CD4-positive, alpha-beta memory T cell (primary cell): ENCODE measurements at places on chromosomes 3 and 15.

DNA sequence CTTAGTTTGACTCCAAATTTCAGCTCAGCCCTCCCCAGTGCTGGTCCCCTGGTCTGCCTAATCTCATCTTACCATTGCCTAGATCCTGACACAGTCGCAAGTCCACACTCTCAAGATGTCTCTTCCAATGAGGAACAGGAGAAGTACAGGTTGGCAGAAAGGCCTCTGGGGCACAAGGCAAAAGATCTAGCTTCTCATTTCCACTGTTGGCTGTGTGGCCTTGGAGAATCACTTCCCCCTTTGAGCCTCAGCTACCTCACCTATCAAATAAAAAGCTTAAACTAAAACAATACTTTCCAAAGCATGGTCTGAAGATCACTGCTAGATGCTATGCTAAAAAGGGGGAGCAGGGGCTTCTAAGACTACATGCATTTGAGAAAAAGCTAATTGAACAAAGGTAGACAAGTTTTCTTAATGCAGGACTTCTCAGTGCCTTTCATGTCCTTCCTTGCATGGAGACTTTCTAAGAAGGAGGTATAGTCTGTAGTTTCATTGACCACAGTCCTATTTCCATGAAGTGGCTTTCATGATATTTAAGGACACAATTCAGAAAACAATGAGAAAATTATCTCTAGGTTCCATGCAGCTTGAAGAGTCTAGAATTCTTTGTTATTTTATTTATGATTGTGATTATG is 118.0 kb upstream of the RAD18 start:
- no peak for DNase-seq

DNA sequence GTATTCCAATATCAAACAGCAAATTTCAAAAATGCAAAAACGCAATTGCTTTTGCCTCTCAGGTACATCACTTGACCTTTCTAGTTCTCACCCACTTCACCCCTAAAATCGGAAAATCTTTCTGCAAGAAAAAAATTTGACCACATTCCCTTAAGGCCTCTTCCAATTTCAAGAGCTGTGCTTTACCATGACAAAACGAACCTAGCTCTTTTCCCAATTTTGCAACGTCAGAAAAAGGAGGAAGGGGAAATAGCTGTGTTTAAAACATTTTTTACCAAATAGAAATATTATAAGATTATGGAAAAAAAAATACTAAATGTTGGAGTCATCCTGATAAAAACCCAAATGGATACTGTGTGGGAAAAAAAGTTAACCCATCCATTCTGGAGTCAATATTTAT is 1.1 kb upstream of the NR2C2 start:
- DNase-seq: no peak

- DNase-seq: no peak
These were observed 45.1 kb downstream of the COLQ start for GRCh38 chr3:15476378-15476777.

- DNase-seq: no peak
These were observed 169.2 kb downstream of the NFKBIZ start for GRCh38 chr3:102018551-102018950.

GRCh38 chr15:32030795-32031194 is 480 bp downstream of the CHRNA7 start:
- DNase-seq: no peak

GRCh38 chr3:98733053-98733811 is 29.9 kb upstream of the ST3GAL6 start:
- DNase-seq: no peak

- no peak for DNase-seq
These were observed 69.7 kb downstream of the MAGI1 start for GRCh38 chr3:65968996-65969395.

DNA sequence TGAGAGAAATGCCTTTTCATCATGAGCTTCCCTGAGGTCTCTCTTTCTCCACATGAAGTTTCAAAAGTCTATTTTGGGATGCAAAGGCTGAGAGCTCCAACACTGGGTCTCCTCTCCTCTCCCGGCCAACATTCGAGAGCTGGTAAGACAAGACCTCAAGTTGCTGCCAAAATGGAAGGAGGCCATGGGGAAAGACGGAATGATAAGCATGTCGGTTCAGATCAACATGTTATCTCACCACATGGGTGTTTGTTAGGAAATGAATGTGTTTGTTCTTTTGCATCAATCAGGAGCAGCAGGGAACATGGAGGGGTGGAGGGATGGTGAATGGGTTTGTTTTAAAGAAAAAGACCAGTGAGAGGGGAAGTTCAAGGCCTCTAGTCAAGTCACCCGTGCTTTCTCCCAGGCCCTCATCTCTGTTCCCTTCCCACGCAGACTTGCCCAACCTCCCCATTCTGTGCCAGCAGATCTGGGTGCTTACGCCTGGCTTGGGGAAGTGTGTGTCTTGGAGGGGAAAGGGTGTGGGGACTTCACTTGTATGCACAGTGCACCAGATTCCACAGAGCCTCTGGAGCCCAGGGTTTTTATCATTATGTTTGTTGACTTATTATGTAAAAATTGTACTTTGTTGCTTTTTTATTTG is 23.5 kb upstream of the ATP10A start:
- DNase-seq: no peak

- DNase-seq: no peak
These were observed 188.2 kb downstream of the ZBTB20 start for GRCh38 chr3:114958930-114959329.

- no peak for DNase-seq
These were observed 142.6 kb downstream of the ZBTB20 start for GRCh38 chr3:115004201-115005140.

DNA sequence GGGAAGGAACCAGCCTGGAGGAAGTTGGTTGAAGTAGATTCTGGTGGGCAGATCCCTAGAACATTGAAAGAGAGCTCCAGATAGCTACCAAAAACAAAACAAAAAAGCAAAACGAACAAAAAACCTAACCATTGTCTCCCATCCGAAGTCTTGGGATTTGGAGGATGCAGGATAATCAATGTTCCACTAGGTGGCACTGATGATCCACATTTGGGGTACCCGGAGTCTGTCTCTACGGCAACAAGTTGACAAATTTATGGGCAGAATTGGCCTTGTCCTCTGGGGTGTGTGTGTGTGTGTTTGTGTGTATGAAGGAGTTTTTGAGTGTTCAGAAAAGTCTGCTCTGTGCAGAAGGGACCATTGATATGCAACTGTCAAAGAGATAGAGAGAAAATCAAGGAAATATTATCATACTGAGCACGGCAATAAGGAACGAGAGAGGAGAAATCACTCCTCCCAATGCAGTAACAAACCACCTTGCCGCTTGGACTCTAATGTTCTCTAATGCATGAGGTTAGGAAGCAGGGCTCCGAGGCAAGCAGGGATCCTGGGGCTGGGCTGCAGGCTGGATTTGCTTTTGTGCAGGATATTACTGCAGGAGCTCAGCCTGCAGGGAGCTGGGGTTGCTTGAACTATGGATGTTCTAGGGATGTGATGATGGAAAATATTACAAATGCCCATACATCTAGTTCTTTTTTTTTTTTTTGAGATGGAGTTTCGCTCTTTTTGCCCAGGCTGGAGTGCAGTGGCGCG is 59.8 kb upstream of the KLHL25 start:
- DNase-seq: peak; percentile 65

DNA sequence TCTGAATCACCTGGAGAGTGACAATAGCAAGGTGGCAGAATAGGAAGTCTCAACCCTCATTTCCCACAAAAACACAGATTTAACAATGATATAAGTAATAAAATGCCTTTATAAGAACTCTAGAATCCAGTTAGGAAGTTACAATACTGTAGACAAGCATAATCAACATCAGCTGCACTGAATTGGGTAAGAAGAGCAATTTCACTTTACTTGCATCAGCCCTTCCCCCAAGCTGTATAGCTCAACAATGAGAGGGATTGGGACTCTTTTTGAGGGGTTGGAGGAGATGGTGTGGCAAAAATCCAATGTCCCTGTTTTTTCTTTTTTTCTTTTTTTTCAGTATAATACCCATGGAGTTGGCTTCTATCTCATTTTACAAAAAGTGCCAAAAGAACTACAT is 63.1 kb downstream of the SERP1 start:
- DNase-seq: no peak

DNA sequence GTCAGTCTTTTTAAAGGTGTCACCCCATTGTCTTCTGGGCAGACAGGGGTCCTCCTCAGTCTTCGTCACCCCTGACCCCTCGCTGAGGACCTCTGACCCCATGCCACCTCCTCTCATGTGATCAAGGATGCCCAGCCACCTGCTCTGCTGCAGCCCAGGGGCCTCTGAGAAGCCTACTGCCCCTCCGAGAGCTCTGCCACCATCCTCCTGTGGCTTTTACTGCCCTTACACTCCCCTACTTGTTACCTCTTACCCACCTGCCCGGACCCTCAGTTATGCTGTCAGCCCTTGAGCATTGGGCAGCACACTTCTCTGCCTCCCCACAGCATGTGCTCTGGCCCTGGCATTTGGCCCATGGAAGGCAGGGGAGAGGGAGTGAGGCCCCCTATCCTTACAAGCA is 123.2 kb downstream of the LRRK1 start:
- DNase-seq: no peak

DNA sequence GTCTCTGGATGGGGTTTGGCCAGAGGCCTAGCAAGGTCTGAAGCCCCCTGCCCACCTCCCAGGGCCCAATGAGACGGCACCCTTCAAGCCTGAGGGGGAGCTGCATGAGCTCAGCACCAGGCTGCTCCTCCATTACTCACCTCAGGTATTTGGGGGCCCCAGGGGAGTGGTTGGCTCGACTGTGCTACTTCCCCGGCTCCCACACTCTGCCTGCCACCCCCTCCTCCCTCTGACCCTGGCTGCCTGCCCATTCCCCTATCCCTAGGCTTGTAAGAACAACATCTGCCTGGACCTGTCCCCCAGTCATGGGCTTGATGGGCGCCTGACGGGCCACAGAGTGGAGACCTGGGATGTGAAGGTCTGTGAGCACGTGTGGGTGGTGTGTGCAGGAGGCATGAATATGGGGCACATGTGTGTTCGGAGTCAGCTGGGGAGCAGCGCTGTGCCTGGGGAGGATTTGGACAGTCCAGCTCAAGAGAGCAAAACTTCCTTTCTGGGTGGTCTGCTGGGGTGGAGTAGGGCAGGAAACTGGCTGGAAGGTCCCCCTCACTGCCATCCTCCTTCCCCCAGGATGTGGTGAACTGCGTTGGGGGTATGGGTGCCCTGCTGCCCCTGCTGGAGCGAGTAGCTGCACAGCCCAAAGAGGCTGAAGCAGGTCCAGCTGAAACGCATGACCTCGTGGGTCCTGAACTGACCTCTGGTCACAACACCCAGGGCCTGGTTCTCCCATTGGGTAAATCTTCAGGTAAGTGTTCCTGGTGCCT is 17.4 kb downstream of the NBEAL2 start:
- DNase-seq: no peak

GRCh38 chr3:79871656-79872055 is 103.9 kb upstream of the ROBO1 start:
- DNase-seq: no peak

DNA sequence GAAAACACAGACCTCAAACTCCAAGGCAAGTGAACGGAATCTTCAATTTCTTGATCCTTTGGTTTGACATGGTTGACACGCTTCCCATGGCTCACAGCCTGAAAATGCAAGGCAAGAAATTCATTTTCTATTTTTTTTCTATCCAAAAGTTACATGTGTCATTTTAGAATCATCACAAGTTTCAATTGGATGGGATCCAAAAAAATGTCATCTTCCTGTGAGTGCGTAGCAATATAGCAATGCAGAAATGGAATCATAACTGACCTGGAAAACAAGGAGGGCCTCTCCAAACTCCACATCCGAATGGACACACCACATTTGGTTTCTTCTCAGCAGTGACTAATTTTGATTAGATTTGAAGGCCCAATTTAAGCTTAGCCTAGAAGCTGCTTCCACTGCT is 175.8 kb upstream of the ATP11B start:
- no peak for DNase-seq

DNA sequence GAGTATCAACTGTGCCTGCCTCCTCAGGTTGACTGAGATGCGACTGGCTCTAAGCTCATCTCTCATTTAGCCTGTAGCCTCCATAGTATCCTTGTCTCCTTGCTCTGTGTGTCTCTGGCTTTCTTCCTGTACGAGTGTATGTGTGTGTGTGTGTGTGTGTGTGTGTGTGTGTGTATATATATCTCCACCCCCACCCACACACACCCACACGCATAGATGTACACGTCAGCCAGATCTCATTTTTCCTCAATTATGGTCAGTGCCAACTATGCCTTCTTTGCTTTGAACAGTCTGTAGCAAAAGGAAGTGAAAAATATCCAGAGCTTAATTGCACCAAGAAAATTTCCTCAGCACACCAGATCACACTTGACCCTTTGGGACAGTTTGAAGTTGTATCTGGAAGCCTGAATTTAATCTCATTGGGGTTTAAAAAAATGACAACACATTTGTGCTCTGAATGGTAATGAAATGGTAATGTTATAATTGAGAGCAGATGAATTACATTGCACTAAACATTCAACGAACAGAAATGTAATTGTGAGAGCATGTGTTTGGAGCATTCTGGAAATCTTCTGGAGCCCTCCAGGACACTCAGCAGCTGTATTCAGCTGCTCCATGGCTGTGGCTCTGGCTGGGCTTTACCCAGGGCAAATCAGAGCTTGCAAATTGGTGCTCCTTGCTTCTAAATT is 63.6 kb downstream of the RYR3 start:
- DNase-seq: no peak

DNA sequence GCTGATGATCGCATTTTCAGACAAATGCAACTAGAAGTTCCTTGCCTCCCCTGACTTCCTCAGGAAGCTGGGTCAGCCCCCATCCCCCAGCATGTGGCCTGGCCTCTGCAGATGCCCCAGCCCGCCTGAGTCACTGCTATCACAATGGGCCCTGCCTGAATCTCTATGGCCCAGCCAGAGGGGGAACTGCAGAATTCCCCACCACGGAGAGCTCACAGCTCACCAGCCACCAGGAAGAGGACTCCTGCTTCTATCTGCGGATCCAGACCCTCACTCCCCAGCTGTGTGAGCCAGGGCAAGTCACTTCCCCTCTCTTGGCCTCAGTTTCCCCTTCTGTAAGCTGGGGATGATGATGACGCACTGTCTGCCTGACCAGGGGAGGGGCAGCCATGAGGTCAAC is 6.9 kb downstream of the PLXND1 start:
- no peak for DNase-seq

DNA sequence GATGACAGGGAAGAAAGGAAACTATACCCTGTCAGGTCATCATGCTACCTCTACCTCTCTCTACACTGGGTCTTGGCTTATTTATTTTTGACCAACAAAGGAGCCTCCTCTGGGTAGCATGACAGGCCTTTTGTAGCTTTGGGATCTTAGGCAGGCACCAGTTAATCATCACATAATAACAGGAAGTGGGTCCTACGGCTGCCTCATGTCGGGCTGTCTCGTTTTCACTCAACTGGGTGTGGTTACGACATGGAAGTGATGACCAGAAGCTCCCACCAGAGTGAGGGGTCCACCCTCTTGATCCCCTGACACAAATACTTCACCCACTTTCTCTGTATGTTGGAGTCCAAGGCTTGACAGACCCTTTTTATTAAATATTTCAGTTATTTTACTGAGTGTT is 105.3 kb downstream of the CD47 start:
- DNase-seq: no peak

- no peak for DNase-seq
These were observed 57.0 kb downstream of the SUMF1 start for GRCh38 chr3:4409971-4410573.
